ENCODE measurements at places on chromosomes 7 and 10. TPM values are rescaled to one million over a fixed set of nuclear protein-coding genes. Genes with fewer than 3 reads are reported as not detected.

GRCh38 chr7:157496416-157497275, 159.8 kb downstream of the DNAJB6 start:
- no peak overlapping the region for H3K27ac ChIP-seq
- H3K27me3 ChIP-seq: peaks cover 20% of the 10 kb centered on the region
- H3K36me3 ChIP-seq: peaks cover 16% of the 10 kb centered on the region
- no peak for DNase-seq
- no peak overlapping the region for H3K4me3 ChIP-seq
- peaks cover 27% of the 10 kb centered on the region for H3K4me1 ChIP-seq

DNA sequence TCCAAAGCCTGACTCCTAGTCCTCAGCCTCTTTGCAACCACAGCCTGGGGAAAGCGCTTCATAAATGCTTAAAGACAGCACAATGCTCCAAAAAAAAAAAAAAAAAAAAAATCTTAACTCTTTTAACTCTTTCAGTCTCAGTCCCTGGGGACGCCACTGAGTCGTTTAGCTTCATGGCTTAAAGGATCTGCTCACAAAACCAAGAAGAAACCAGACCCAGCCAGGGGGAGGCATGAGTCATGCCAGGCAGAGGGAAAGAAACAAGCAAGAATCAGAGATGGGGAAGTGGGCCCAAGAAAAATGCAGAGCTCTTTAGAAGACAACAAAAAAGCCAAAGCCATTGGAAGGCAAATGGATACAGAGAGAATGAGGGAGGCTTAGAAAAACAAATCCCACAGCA, 32.5 kb upstream of the DOCK1 start:
- H3K27ac ChIP-seq: no peak overlapping the region
- no peak overlapping the region for H3K4me3 ChIP-seq
- no peaks in the 10 kb centered on the region for H3K36me3 ChIP-seq
- DNase-seq: no peak

DNA sequence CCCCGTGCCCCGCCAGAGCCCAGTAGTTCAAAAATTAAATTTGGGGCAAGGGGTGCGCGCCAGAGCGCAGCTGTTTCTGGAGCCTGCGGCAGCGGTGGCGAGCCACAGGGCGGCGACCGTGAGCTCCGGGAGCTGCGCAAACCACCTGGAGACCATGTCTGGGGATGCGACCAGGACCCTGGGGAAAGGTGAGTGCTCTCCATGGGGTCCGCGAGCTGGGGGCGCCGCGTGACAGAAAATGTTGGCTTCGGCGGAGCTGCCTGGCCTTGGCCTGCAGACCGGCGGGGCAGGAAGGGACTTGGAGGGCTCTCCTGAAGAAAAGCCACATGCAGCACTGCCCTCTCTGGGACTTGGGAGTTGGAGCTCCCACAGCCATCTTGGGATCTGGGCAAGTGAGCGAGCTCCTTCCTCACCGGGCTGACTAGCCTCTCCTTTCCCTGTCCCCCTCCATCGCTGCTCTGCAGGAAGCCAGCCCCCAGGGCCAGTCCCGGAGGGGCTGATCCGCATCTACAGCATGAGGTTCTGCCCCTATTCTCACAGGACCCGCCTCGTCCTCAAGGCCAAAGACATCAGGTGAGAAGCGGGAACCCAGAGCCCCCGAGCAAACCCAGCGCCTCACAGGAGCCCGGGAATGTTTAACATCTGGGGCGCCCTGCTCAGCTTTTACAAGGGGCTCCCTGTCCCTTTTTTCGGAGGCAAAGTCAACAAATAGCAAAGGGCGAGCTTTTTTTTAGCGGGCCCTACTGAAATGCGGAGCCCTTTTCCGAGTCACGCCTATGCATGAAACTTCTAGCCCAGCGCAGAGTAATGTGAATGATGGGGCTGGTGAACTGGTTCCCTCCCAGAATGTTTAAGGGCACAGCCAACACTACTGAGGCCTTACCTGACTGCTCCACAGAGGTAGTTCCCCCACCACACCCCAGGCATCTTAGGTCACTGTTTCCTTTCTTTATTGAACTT, 6.1 kb downstream of the GSTO2 start:
- H3K36me3 ChIP-seq: no peaks in the 10 kb centered on the region
- no peaks in the 10 kb centered on the region for H3K4me1 ChIP-seq
- peak; percentile 23 for DNase-seq

GRCh38 chr7:105376908-105377533, 11.7 kb downstream of the SRPK2 start:
- H3K27me3 ChIP-seq: no peaks in the 10 kb centered on the region
- H3K36me3 ChIP-seq: peaks cover 3% of the 10 kb centered on the region
- H3K4me3 ChIP-seq: no peak overlapping the region
- peaks cover 7% of the 10 kb centered on the region for H3K4me1 ChIP-seq
- no peak overlapping the region for H3K27ac ChIP-seq
- DNase-seq: no peak

DNA sequence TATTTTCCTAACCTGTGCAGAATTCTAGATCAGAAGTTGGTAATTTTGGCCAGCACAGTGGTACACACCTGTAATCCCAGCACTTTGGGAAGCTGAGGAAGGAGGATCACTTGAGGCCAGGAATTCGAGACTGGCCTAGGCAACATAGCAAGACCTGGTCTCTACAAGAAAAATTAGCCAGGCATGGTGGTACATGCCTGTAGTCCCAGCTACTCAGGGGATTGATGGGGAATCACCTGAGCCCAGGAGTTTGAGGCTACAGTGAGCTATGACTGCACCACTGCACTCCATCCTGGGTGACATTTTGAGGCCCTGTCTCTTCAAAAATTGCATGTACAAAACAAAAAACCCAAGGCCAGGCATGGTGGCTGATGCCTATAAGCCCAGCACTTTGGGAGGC, 8.6 kb downstream of the PGAM1 start:
- peaks cover 77% of the 10 kb centered on the region for H3K36me3 ChIP-seq
- H3K4me3 ChIP-seq: no peak overlapping the region
- no peaks in the 10 kb centered on the region for H3K27me3 ChIP-seq

DNA sequence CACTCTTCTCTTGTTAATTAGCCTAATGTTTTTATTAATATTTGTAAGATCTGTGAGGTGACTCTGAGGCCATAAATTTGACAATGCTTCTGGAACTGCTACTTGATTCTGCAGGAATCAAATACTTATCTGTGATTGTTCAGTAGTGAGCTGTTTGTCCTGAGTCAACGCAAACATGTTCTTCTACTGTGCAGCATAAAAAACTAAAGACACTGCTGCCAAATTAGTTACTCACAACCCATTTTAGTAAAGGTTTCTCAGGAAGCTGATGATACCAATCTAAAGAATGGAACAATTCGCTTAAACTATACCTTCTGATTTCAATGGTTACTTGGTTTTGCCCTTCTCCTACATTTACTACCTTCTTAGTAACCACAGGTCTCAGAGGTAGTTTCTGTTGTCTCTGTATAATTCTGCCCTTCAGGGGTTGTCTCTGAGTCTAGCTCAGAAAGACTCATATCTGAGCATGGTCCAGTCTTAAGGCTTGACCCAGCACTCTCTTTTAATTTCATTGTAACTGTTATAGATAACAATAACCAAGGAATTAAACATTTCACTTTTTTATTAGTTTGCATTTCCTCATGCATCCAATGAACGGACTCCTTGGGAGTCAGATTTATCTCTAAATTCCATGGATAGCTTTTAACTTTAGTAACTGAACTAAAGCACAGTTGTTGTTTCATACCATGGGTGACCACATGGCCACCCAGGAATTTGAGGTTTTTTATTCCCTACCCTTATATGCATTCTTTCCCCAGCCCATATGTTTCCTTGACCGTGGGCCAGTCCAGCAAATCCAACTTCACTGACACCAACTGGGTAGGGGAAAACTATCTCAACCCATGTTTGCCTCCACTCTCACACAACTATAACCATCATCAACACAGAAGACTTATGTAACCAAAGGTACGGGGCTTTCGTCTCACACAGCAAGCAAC, 309.5 kb upstream of the TEX47 start:
- H3K27ac ChIP-seq: no peak overlapping the region
- no peak overlapping the region for H3K4me3 ChIP-seq
- no peak for DNase-seq
- no peaks in the 10 kb centered on the region for H3K27me3 ChIP-seq

- H3K4me3 ChIP-seq: no peak overlapping the region
- no peaks in the 10 kb centered on the region for H3K27me3 ChIP-seq
- H3K36me3 ChIP-seq: peaks cover 58% of the 10 kb centered on the region
- DNase-seq: no peak
Observed at GRCh38 chr7:30436518-30436917, 42.1 kb downstream of the NOD1 start.

GRCh38 chr7:150734254-150734653, 3.0 kb upstream of the GIMAP5 start:
- H3K4me1 ChIP-seq: peaks cover 70% of the 10 kb centered on the region
- DNase-seq: no peak
- no peaks in the 10 kb centered on the region for H3K27me3 ChIP-seq

DNA sequence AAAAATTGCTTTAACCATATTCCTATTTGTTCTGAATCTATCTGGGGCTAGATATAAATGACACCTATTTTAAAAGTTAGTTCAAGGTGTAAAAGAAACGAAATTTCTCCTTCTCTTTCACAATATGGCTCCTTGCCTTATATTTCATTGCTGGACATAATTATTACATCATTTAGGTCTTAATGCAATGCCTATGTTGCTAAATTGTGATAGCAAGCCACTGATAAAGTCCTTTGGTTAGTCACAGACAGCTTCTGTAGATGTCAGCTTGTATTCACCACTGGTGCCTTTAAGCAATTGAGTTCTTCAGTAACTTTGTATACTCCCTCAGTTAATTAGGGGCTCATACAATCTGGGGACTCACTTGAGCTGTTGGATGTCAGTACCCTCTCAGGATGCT, 1236.6 kb downstream of the GATA3 start:
- DNase-seq: no peak
- H3K27ac ChIP-seq: no peak overlapping the region
- no peaks in the 10 kb centered on the region for H3K36me3 ChIP-seq
- H3K4me1 ChIP-seq: peaks cover 24% of the 10 kb centered on the region
- no peak overlapping the region for H3K4me3 ChIP-seq

DNA sequence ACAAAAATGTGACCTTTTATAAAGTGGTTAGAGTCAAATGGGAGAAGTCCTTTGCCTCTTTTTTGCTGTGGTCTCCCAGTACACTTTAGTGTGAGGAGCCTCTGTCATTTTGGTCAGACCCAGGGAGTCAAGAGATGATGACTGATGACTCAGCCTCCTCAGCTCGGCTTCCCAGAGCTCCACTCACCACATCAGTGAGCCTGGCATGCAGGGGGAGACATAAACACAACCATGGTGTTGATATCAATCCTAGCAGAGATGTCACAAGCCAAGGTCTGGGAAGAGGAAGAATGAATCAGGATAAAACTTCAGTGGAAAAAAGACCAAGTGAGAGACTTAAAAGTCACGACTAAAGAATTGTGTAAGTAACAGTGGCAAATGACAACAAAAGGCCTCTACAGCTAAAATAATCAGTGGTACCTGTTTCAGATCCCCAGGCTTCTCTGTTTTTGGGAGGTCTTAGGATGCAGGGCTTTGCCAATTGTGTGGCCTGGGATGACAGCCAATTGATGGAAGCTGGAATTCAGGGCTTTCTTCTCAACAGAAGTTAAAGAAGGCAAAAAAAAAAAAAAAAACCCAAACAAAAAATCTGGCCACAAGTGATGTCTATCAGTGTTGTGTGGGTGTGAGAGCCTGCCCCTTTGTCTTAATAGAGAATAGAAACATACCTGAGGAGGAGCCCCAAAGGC, 50.2 kb downstream of the TFAM start:
- peaks cover 10% of the 10 kb centered on the region for H3K4me1 ChIP-seq
- no peak overlapping the region for H3K27ac ChIP-seq
- H3K36me3 ChIP-seq: no peaks in the 10 kb centered on the region
- H3K4me3 ChIP-seq: no peak overlapping the region
- H3K27me3 ChIP-seq: peaks cover 1% of the 10 kb centered on the region

- H3K27ac ChIP-seq: no peak overlapping the region
- no peaks in the 10 kb centered on the region for H3K36me3 ChIP-seq
- no peaks in the 10 kb centered on the region for H3K4me1 ChIP-seq
- DNase-seq: no peak
Observed at GRCh38 chr7:80729591-80730320, 91.3 kb downstream of the CD36 start.

DNA sequence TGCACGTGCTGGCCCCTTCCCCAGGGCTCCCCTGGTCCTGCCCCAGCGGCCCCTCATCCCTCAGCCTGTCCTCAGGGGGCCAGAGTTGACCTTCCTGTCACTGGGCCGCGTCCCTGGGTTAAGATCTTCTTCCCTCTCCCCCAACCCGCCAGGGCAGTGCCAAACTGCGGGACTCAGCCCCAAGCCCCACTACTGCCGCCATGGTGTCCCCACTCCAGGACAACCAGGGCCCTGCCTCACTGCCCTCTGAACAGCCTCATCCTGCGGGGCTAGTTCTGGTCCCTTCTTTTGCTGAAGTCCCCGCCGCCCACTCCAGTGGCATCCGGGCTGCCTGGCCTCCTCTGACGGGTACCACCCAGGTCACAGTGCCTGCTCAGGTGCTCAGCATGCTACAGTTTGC, 37.5 kb downstream of the UNCX start:
- DNase-seq: no peak
- H3K27ac ChIP-seq: no peak overlapping the region
- no peaks in the 10 kb centered on the region for H3K4me1 ChIP-seq

DNA sequence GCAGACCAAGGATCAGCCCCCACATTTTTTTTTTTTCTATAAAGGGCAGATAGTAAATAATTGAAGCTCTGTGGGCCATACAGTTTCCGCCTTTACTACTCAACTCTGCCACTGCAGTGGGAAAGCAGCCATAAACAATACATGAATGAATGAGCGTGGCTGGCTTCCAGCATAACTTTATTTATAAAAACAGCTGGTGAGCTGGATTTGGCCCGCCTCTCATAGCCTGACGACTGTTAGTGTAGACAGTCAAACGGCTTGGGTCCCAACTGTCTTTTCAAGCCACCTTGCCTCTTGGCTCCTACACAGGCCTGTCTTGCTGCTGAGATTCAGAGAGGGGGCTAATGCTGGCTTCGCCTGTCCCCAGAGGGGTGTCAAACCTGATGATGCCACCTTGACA, 169.8 kb upstream of the GPR26 start:
- H3K4me3 ChIP-seq: no peak overlapping the region
- H3K36me3 ChIP-seq: no peaks in the 10 kb centered on the region
- H3K27me3 ChIP-seq: peaks cover 3% of the 10 kb centered on the region
- H3K27ac ChIP-seq: no peak overlapping the region

ITGB1 gene
- total RNA-seq: 78.7 TPM

NUTM2A gene
- total RNA-seq: 0.30 TPM

KAZALD1 gene
- 0.55 TPM for total RNA-seq

ASB15 gene
- not detected for total RNA-seq

TMEM178B gene
- total RNA-seq: 0.30 TPM

Data from activated T-helper 2 cell treated with anti-CD3 and anti-CD28 coated beads, Interferon-gamma antibody, Interleukin-2, Interleukin-4, amounts not matched to agents 10 μg/mL and 5 μg/mL and 100 μg/mL, durations not matched to agents 14 hours and 24 hours and 36 hours (primary cell).